Naive thymus-derived CD8-positive, alpha-beta T cell (primary cell): ENCODE measurements at places on chromosomes 16 and 17. TPM values are rescaled to one million over a fixed set of nuclear protein-coding genes. Genes with fewer than 3 reads are reported as not detected.

FBXW10 gene
- not detected for total RNA-seq

- peak; percentile 45 for DNase-seq
- peaks cover 61% of the 10 kb centered on the region for H3K4me1 ChIP-seq
- H3K4me3 ChIP-seq = peak within 1 kb of the TSS; percentile 84
- peak within 1 kb of the TSS; percentile 86 for H3K27ac ChIP-seq
These were observed at the start of gene ULK2 for GRCh38 chr17:19867329-19868078. Gene ULK2 (minus strand): TSS chr17:19867936. CDS start chr17:19867417, 519 bp downstream.

- H3K4me3 ChIP-seq = no peak overlapping the region
- peaks cover 13% of the 10 kb centered on the region for H3K4me1 ChIP-seq
- H3K27ac ChIP-seq = no peak overlapping the region
- no peaks in the 10 kb centered on the region for H3K27me3 ChIP-seq
These were observed 7.4 kb downstream of the ADAD2 start for GRCh38 chr16:84198401-84198800.

DNA sequence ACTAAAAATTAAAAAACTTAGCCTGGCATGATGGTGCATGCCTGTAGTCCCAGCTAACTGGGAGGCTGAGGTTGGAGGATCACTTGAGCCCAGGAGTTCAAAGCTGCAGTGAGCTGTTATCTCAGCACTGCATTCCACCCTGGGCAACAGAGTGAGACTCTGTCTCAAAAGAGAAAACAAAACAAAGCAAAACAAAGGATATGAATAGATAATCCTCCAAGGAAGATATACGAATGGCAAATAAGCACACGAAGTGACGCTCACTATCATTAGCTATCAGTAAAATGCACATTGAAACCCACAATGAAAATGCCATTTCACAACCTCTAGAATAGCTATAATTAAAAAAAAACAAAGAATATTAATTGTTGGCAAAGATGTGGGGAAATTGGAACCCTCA is 386.2 kb upstream of the CCL2 start:
- peaks cover 23% of the 10 kb centered on the region for H3K27me3 ChIP-seq
- no peak for DNase-seq
- no peaks in the 10 kb centered on the region for H3K4me1 ChIP-seq
- no peak overlapping the region for H3K4me3 ChIP-seq

GRCh38 chr16:48479329-48479728 is 94.1 kb upstream of the SIAH1 start:
- H3K27me3 ChIP-seq = no peaks in the 10 kb centered on the region
- H3K27ac ChIP-seq = no peak overlapping the region
